ENCODE measurements at places on chromosomes 11 and 22. TPM values are rescaled to one million over a fixed set of nuclear protein-coding genes. Genes with fewer than 3 reads are reported as not detected.

The APLNR gene
- not detected for total RNA-seq

The ELFN2 gene
- 36.6 TPM for total RNA-seq

The TMEM191B gene
- total RNA-seq, result 6.4 TPM

The TEX54 gene
- not detected for total RNA-seq

The FGF3 gene
- total RNA-seq, result not detected

The CRYBB2 gene
- 1.0 TPM for total RNA-seq

The PTPN5 gene
- not detected for total RNA-seq

The OR6T1 gene
- not detected for total RNA-seq

The CHRM1 gene
- total RNA-seq, result not detected

The MS4A12 gene
- total RNA-seq, result not detected

The SYT9 gene
- total RNA-seq, result not detected

The RRM1 gene
- 68.1 TPM for total RNA-seq

The CCDC82 gene
- 18.6 TPM for total RNA-seq

The UPK3A gene
- 1.0 TPM for total RNA-seq

The FKBP2 gene
- total RNA-seq, result 84.2 TPM

The AHNAK gene
- total RNA-seq, result 734 TPM

The CDHR5 gene
- total RNA-seq, result not detected

The SCGB1D2 gene
- not detected for total RNA-seq

The ACTN3 gene
- not detected for total RNA-seq
